Diencephalon (tissue), 1 donor: ENCODE measurements at places on chromosomes 5 and 9. TPM values are rescaled to one million over a fixed set of nuclear protein-coding genes. Genes with fewer than 3 reads are reported as not detected.

The FOXD4 gene
- 1.6 TPM for total RNA-seq

The ADCY2 gene
- 32.3 TPM for total RNA-seq

The LRRC19 gene
- not detected for total RNA-seq

The PCDHB12 gene
- total RNA-seq, result 15.5 TPM
